ENCODE measurements at places on chromosomes 5 and 9. TPM values are rescaled to one million over a fixed set of nuclear protein-coding genes. Genes with fewer than 3 reads are reported as not detected.

GRCh38 chr5:77304388-77304787 lies 93.9 kb downstream of the PDE8B start:
- peaks cover 20% of the 10 kb centered on the region for H3K4me1 ChIP-seq
- H3K4me3 ChIP-seq: no peak overlapping the region
- no peak for DNase-seq
- no peaks in the 10 kb centered on the region for H3K36me3 ChIP-seq

DNA sequence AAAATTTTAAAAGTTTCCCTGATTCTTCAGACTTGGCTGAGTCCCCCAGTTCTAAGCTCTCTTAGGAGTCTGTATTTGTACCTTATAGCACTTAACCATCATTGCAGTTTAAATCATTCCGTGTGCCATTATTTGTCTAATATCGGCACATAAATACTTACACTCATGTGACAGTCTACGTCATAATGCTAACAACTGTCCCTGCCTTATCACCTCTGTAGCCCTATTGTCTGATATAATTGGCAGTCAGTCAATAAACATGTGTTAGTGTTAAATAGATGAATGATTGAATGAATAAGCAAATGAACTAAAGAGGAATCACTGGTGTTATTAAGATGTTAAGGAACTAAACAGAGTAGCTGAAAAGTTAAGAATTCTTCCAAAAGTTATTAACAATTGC lies 287.8 kb downstream of the EBF1 start:
- H3K27ac ChIP-seq: no peak overlapping the region
- no peaks in the 10 kb centered on the region for H3K27me3 ChIP-seq
- no peaks in the 10 kb centered on the region for H3K36me3 ChIP-seq
- H3K4me3 ChIP-seq: no peak overlapping the region
- DNase-seq: no peak

- H3K4me3 ChIP-seq: no peak overlapping the region
- no peaks in the 10 kb centered on the region for H3K4me1 ChIP-seq
- no peak overlapping the region for H3K27ac ChIP-seq
- no peaks in the 10 kb centered on the region for H3K36me3 ChIP-seq
Measured at GRCh38 chr5:76544268-76544926, 78.8 kb downstream of the F2RL2 start.

DNA sequence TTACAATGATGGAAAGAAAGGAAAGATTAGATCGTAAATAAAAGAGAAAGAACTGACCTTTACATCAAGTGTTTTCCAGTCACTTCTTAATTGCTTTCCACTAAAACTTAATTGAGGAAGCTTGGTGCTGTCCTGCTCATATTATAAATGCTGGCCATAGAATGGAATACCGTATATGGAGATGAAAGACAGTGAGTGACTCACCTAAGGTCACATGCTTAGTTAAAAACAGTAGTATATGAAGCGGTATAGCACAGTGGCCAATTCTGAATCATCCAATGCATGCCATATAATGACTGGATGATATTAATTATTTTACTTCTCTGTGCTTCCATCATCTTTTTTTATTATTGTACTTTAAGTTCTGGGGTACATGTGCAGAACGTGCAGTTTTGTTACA lies 482.4 kb upstream of the SGCD start:
- H3K27ac ChIP-seq: no peak overlapping the region
- H3K4me1 ChIP-seq: no peaks in the 10 kb centered on the region
- H3K27me3 ChIP-seq: no peaks in the 10 kb centered on the region
- DNase-seq: no peak
- H3K4me3 ChIP-seq: no peak overlapping the region

- no peaks in the 10 kb centered on the region for H3K36me3 ChIP-seq
- peak; percentile 0 for DNase-seq
- no peaks in the 10 kb centered on the region for H3K4me1 ChIP-seq
- no peak overlapping the region for H3K4me3 ChIP-seq
- no peaks in the 10 kb centered on the region for H3K27me3 ChIP-seq
Measured at GRCh38 chr9:26033336-26033735, 355.1 kb upstream of the TUSC1 start.

GRCh38 chr9:107615321-107615720 lies 125.8 kb upstream of the KLF4 start:
- peak; percentile 85 for DNase-seq
- no peak overlapping the region for H3K4me3 ChIP-seq
- no peaks in the 10 kb centered on the region for H3K36me3 ChIP-seq
- no peaks in the 10 kb centered on the region for H3K4me1 ChIP-seq
- no peaks in the 10 kb centered on the region for H3K27me3 ChIP-seq
- H3K27ac ChIP-seq: no peak overlapping the region

DNA sequence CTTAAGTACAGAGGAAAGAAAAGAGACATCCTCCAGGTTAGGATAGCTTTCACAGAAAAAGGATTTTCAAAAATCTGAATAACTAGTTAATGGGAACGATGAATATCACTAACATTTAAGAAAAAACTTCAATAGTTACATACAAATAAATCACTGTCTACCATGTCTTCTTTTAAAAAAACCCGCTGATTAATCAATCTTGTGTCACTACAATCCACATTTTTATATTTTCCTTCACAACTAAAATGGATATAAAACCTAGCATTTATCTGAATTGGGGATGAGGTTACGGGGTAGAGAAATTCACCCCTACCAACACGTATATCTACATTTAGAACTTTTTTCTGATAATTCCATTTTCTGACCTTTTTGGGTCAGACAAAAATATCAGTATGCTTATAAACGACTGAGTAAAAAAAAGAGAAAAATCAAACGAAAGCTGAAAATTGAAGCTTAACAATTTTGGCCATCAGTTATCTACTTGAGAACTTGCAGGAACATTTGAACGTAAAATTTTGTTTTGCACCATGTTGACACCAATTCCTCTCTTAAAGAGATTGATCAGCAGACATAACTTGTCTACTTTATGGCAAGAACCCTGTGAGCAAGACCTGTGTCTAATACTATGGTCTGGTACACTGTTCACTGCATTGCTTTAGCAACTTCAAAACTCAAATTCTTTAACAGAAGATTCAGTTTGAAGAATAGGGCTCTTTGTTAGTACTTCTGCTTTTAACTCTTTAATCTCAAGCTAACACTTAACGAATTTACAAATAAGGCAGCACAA lies 4.8 kb downstream of the NR3C1 start:
- no peaks in the 10 kb centered on the region for H3K27me3 ChIP-seq
- H3K4me1 ChIP-seq: peaks cover 2% of the 10 kb centered on the region

DNA sequence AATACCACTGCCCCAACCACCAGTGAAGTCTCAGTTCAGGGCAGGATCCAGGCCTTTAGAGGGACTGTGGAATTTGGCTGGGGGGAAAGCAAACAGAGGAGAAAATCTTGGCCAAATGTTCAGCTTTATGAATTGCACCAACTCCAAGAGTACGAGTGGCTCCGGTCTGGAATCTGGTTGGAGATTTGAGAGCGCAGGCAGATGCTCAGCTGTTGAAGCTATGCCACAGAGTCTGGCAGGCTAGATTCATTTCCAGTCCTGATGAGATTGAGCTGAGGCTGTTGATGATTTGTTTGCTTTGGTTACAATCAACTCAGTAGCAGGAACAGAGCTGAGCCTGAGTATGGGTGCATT lies 9.1 kb upstream of the HSPB3 start:
- DNase-seq: no peak
- peaks cover 9% of the 10 kb centered on the region for H3K27me3 ChIP-seq
- H3K4me1 ChIP-seq: no peaks in the 10 kb centered on the region
- H3K27ac ChIP-seq: no peak overlapping the region

- no peak overlapping the region for H3K27ac ChIP-seq
- no peaks in the 10 kb centered on the region for H3K4me1 ChIP-seq
- DNase-seq: no peak
- H3K4me3 ChIP-seq: no peak overlapping the region
- H3K27me3 ChIP-seq: peaks cover 27% of the 10 kb centered on the region
- no peaks in the 10 kb centered on the region for H3K36me3 ChIP-seq
Measured at GRCh38 chr9:124040186-124040931, 28.8 kb downstream of the LHX2 start.

GRCh38 chr5:175671013-175671412 lies 13.1 kb downstream of the HRH2 start:
- no peak overlapping the region for H3K4me3 ChIP-seq
- DNase-seq: no peak
- H3K36me3 ChIP-seq: no peaks in the 10 kb centered on the region
- H3K4me1 ChIP-seq: no peaks in the 10 kb centered on the region
- H3K27ac ChIP-seq: no peak overlapping the region

- no peaks in the 10 kb centered on the region for H3K36me3 ChIP-seq
- H3K4me1 ChIP-seq: no peaks in the 10 kb centered on the region
- no peaks in the 10 kb centered on the region for H3K27me3 ChIP-seq
- H3K4me3 ChIP-seq: no peak overlapping the region
Measured at GRCh38 chr5:105849701-105850100, 1821.0 kb downstream of the EFNA5 start.

DNA sequence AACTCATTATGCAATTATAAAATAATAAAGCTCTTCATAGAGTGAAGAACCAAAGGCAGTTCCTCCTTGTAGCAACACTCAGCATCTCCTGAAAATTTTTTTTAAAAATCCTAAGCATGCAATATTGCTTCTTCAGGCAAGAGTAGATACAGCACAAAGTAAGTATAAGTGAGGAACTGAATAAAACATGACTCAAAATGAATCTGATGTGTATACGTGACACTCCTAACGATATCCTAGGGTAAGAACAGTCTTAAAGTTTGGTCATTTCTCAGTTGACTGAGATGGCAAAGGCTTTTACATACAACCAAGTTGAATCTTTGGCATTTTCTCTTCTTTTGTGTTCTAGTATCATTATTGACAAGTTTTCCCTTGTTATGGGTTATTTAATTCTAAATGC lies 41.1 kb upstream of the AOPEP start:
- no peak for DNase-seq
- H3K27me3 ChIP-seq: peaks cover 2% of the 10 kb centered on the region
- H3K4me1 ChIP-seq: no peaks in the 10 kb centered on the region
- H3K27ac ChIP-seq: no peak overlapping the region
- H3K4me3 ChIP-seq: no peak overlapping the region

DNA sequence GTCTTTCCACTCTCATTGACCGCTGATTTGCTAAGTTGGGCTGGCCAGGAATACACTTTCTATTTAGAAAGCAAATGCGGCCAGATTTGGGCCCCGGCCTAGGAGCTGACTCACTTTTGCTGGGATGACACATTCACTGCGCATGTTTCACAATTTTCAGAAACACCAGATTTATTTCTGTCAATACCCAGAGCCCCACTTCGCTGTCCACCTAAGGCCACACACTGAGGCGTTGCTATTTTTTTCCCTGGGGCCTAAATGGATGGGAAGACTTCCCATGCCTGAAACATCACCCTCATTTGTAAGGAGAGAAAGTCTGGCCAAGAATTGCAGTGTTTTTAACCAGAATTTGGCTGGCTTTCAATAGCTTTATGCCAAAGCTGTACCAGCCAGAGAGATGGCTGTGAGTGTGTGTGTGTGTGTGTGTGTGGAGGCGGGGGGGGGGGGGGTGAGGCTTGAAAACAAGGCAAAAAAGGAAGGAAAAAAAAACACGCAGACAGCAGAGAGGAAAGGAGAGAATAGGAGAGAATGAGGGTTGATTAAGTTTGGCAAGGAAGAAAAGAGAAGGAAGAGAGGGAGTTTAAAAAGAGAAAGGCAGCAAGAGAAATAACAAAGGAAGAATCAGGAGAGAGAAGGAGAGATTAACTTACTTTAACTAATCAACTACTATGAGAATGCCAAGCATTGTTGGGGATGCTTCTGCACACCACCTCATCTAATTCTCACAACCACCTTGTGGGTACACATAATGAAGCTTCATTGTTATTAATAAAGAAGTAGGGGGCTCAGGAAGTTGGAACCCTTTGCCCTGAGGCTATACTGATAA lies 261.4 kb upstream of the KLF4 start:
- peaks cover 28% of the 10 kb centered on the region for H3K4me1 ChIP-seq
- H3K27me3 ChIP-seq: no peaks in the 10 kb centered on the region
- H3K4me3 ChIP-seq: no peak overlapping the region
- peak; percentile 100 for DNase-seq
- H3K36me3 ChIP-seq: no peaks in the 10 kb centered on the region

GRCh38 chr9:95327239-95327865 lies 9.8 kb upstream of the FANCC start:
- DNase-seq: no peak
- no peaks in the 10 kb centered on the region for H3K4me1 ChIP-seq
- no peak overlapping the region for H3K4me3 ChIP-seq
- H3K36me3 ChIP-seq: no peaks in the 10 kb centered on the region
- no peaks in the 10 kb centered on the region for H3K27me3 ChIP-seq

- no peaks in the 10 kb centered on the region for H3K27me3 ChIP-seq
- H3K27ac ChIP-seq: no peak overlapping the region
- no peaks in the 10 kb centered on the region for H3K36me3 ChIP-seq
- DNase-seq: peak; percentile 25
- H3K4me3 ChIP-seq: no peak overlapping the region
Measured at GRCh38 chr5:101067429-101067828, 164.3 kb upstream of the ST8SIA4 start.

DNAH5 gene
- total RNA-seq: 0.77 TPM

ROPN1L gene
- total RNA-seq: 0.17 TPM

PCSK1 gene
- total RNA-seq: not detected

ADAMTSL2 gene
- under 0.01 TPM for total RNA-seq

MARVELD2 gene
- 1.3 TPM for total RNA-seq

ANKRD34B gene
- not detected for total RNA-seq

TEK gene
- total RNA-seq: 0.51 TPM

CCNJL gene
- not detected for total RNA-seq

All from fibroblast of lung (primary cell).